ENCODE measurements at places on chromosomes 12 and 14.

- DNase-seq = peak; percentile 66
Observed at GRCh38 chr12:107515446-107515958, 170.1 kb upstream of the PWP1 start.

- DNase-seq = peak; percentile 86
Observed at GRCh38 chr12:93848523-93849101, 171.4 kb downstream of the CRADD start.

DNA sequence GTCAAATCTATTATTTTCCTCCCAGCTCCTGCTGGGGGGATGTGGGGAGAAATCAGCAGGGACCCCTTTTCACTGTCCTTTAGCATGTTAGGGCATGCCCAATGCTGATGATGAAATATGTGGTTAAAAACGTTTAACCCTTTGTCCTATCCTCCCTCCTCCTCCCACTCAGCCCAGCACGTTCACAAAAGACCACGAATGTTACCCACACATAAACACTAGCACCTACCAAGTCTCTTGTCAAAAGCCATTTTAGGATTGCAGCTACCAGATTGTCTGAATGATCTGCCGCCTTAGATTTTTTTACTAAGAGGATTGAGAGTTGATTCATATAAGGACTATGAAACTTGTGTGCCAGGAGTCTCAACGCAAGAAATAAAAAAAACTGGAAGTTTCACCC is 70.4 kb downstream of the TBK1 start:
- DNase-seq = no peak

- DNase-seq = peak; percentile 85
Observed at GRCh38 chr12:26319511-26319910, 124.1 kb downstream of the SSPN start.

DNA sequence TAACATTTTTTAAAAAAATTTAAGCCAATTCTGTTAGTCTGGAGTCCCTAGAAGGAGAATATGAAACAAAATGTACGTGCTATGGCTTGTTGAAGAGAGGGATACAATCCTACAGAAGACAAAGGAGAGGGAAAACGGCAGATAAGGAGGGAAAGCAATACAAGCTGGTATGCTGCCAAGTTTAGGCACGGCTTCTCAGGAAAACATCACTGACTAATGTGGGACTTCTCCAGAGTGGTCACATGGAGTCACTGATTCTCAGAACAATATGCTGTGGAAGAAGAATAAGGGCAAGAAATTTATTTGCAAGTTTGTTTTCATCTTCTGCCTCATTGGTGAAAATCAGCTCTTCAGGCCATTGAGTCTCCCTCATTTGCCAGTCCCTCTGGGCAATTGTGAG is 22.9 kb upstream of the NR1H4 start:
- no peak for DNase-seq

GRCh38 chr12:54983536-54984101 is 943 bp downstream of the TESPA1 start:
- no peak for DNase-seq

GRCh38 chr12:80943338-80943737 is 5.6 kb upstream of the LIN7A start:
- DNase-seq = no peak

DNA sequence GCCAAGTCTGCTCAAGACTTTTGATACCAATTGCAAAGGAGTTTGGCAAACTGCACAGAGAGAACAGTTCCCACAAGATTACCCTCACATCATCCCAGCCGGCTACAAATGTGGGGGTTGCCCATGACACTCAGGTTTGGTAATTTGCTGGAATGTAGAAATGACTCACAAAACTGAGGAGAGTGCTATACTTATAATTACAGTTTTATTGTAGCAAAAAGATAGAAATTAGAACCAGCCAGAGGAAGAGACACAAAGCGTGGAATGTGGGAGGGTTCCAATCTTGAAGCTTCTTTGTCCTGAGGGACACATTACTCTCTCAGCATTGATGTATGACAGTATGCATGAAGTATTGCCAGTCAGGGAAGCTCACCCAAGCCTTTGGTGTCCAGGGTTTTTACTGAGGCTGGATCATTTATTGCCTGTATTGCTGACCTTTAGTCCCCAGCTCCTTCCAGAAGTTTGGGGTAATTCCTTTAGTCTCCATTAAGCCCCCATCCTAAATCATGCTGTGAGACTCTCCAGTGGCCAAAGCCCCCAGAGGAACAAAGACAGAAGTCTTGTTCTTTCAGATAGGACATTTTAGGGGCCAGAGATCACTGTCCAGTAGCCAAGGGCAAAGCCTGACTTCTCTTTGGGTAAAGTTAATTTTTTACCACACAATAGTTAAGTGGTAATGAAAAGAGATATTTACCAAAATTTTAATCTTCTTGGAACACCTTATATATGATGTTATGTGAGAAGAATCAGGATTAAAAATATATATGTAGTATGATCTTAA is 9.9 kb downstream of the TBK1 start:
- DNase-seq = peak; percentile 15
